Skeletal muscle tissue (tissue), 5 donors: ENCODE measurements at places on chromosomes 1 and 21. TPM values are rescaled to one million over a fixed set of nuclear protein-coding genes. Genes with fewer than 3 reads are reported as not detected.

TSPEAR gene
- total RNA-seq: not detected

LYPD8 gene
- total RNA-seq: not detected

NHLH1 gene
- total RNA-seq: not detected

PGLYRP3 gene
- total RNA-seq: not detected

FTCD gene
- 0.52 TPM for total RNA-seq

TMEM82 gene
- total RNA-seq: not detected

MYOG gene
- 247 TPM for total RNA-seq

GJC2 gene
- total RNA-seq: 1.6 TPM

OR6K3 gene
- total RNA-seq: not detected

CD84 gene
- 3.1 TPM for total RNA-seq

ANKRD35 gene
- total RNA-seq: 1.6 TPM

RNF186 gene
- not detected for total RNA-seq

LPAR3 gene
- total RNA-seq: under 0.01 TPM
